NCI-H460 (cell line): ENCODE measurements at places on chromosomes 5 and 9. TPM values are rescaled to one million over a fixed set of nuclear protein-coding genes. Genes with fewer than 3 reads are reported as not detected.

- DNase-seq, result no peak
Measured at GRCh38 chr5:143488381-143488780, 84.9 kb upstream of the NR3C1 start.

GRCh38 chr5:74028406-74028805 lies 402.4 kb downstream of the ARHGEF28 start:
- DNase-seq, result no peak

DNA sequence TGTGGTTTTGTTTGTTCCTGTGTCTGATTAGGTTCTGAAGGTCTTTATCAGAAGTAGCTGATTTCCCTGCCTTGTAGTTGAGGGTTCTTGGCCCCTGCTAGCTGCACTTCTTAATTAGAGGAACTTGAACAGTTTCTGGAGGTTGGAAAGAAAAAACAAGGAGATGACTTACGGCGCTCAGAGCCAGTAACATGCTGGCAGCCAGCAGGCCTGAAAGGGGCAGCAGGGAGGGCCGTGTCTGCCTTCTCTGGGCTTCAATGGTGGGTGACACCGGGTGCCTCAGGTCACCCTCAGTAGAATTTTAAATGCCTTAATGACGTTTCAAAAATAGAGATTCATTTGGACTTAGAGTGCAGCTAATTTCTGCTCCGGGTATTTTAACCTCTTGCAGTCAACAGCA lies 15.8 kb downstream of the UBE2QL1 start:
- no peak for DNase-seq

Gene RUSC2
- total RNA-seq, result 10.1 and 10.9 TPM in 2 replicates

GRCh38 chr9:20478786-20479185 lies 143.5 kb downstream of the MLLT3 start:
- no peak for DNase-seq

- DNase-seq, result no peak
Measured at GRCh38 chr5:36878392-36879082, 2.0 kb downstream of the NIPBL start.

DNA sequence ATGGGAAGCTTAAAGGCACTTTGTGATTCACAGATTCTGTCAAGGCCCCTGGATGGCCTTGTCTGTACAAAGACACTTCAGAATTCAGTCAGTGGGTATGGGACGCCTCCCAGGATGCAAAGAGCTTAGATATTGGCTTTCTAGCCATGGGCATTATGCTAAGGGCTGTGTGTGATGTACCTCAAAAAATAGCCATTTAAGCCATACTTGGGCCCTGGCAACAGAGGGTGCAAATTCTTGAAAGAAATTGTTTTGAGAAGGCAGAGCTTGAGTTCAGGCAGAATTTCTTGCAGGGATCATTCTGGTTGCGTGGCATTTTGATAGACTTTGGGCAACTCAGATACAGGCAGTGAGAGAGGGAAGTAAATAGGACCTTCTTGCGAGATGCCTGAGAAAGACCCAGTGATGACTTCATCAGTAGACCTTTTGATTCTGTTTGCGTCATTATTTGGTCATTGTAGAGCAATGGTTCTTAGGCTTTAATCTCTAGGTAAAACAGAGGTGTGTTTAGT lies 3.9 kb downstream of the CYFIP2 start:
- DNase-seq, result no peak

GRCh38 chr5:73160239-73160671 lies 12.7 kb upstream of the TMEM174 start:
- DNase-seq, result no peak

Gene CFAP77
- not detected in 2 replicates for total RNA-seq

GRCh38 chr9:108180541-108180940 lies 675.2 kb downstream of the ACTL7B start:
- no peak for DNase-seq

Gene SGCD
- total RNA-seq, result 0.30 TPM in 1 of 2 replicates, not detected in the other

GRCh38 chr9:16343249-16344237 lies 526.9 kb downstream of the BNC2 start:
- no peak for DNase-seq

DNA sequence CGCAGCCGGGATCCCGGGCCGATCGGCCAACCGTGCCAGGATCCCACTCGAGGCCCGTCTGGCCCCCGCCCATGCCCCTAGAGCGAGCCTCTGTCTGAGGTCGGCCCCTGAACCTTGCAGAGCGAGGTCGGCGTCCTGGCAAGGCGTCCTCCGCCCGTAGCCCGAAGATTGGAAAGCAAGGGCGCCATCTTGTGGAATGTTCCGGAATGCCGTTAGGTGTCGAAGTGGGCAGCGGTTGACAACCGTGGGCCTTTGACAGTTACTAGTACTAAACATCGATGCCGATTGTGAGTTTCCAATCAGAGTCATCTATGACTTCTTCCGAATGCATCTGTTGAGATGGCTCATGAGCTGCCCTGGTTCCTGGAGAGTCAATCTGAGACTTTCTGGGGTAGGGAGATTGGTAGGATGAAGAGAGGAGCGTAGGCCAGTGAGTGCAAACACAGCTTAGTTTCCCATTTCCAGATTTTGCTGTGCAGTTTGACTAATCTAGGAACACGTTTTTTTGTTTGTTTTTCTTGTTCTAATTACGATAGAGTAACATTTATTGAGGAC lies 923 bp upstream of the PLK2 start:
- DNase-seq, result peak; percentile 92

GRCh38 chr5:119315516-119315949 lies 40.3 kb upstream of the TNFAIP8 start:
- DNase-seq, result peak; percentile 51

GRCh38 chr5:83360573-83360972 lies 111.0 kb upstream of the VCAN start:
- no peak for DNase-seq

- peak; percentile 8 for DNase-seq
Measured at GRCh38 chr5:179732918-179733771, 523 bp downstream of the MAML1 start.

GRCh38 chr5:154333016-154333415 lies 112.8 kb upstream of the SAP30L start:
- DNase-seq, result no peak

DNA sequence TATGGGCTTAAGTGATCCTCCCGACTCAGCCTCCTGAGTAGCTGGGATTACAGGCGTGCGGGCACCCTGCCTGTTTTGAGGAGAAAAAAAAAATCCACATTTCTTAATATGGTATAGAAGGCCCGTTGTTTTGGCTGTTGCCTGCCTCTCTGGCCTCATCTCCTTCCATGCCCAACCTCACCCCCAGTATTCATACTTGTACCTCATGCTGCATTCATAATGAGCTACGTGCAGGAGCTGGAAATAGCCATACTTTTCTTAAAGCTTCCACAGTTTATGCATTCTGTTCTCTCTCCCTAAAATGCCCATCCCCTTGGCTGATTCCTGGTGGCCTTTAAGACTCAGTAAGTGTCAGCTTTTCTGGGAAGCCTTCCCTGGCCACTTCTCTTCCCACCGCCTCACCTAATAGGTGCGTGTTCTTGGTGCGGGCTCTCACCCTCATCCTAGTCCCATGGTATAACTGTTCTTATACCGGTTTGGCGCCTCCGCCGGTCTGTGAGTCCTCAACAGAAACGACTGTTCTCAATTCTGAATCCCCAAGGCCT lies 2.1 kb upstream of the TPM2 start:
- no peak for DNase-seq

DNA sequence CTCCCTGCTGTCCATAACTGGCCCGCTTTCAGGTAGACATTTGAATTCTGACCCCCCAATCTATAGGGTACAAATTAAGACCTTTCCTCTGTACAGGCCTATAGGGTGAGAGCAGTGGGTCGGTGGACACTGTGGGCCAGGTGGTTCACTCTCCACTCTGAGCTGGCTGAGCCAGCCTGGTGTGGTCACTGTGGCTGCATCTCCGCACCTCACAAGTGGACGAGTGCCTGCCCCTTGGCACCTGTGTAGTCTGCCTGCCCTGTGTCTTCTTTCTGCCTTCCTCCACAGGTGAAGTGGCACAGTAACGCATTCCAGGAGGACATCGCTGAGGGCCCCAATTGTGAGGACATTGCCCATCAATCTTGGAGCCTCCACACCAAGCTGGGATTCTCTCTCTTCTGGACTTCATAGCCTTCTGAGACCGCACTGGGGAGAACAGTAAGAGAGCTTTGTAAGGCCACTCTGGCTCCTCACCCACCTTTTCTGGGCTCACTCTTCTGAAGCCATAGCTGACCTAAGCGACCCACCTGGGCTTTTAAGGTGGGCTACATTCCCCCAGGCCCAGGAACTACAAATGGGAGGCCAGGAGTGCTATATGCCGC lies 33.5 kb upstream of the JADE2 start:
- no peak for DNase-seq

DNA sequence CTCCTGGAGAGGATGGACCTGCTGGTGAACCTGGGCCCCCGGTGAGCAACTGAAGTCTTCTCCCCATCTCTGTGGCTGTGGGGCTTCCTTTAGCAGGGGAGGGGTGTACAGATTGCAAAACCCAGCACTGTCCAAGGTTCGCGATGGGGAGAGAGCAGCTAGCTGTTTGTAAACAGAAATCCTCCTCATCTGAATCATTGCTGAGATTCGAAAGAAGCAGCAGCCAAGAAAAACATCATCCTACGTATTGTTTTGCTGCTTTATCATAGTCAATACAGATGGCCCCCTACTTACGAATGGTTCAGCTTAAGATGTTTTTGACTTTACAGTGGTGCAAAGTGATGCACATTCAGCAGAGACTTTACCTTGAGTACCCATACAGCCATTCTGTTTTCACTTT lies 80.0 kb upstream of the TGFBR1 start:
- DNase-seq, result peak; percentile 51

DNA sequence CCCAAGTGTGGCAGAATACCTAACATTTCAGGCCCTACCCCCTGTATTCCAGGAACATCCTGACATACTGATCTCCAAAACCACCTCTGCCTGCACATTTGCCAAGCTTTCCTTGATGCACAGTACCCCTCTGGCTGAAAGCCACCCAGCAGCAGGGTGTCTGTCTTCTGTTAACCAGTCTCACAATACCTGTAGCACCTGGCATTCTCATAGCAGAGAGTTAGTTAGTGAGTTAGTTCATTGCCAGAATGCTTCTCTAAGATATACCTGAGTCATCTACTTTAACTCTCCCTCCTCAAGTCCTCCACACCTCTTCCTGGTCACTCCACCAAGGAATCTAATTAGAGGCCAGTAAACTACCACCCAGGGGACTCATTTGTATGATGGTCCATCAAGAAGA lies 46.1 kb upstream of the IL7R start:
- DNase-seq, result no peak

- no peak for DNase-seq
Measured at GRCh38 chr9:131585375-131585774, 40.1 kb downstream of the PRRT1B start.

GRCh38 chr5:154647114-154647760 lies 107.9 kb upstream of the LARP1 start:
- DNase-seq, result no peak

DNA sequence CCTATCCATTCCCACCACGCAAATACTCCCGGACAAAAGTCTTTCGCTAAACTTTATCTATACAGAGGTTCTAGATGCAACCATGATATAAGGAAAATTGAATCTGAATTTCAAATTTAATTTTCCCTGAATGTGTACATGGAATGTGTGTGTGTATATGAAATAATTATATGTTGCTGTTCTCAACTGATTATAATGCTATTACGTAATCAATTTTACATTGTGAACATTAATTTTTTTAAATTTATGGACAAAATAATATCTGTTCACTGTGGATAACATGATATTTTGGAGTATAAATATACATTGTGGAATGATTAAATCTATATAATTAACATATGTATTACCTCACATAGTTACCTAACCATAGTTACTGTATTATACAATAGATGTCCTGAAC lies 1250.6 kb downstream of the EFNA5 start:
- DNase-seq, result no peak

GRCh38 chr5:149550268-149550583 lies 1.0 kb downstream of the CSNK1A1 start:
- DNase-seq, result no peak

DNA sequence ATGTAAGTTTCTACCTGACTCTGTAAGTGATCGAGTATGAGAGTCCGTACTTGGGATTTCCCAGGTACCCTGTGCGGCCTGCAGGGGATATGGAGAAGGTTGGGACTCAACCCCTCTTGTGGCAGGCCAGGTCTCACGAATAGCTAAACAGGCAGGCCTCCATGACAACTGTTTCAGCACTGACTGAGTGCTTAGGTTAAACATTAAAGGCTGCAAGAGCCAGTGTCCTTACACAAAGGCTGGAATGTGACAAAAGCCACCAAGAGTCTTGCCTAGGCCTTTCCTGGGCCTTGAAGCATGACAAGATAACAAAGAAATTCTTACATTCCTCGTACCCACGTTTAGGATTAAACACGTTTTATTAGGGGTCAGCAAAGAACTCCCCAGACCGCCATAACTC lies 58.6 kb downstream of the THBS4 start:
- DNase-seq, result no peak

DNA sequence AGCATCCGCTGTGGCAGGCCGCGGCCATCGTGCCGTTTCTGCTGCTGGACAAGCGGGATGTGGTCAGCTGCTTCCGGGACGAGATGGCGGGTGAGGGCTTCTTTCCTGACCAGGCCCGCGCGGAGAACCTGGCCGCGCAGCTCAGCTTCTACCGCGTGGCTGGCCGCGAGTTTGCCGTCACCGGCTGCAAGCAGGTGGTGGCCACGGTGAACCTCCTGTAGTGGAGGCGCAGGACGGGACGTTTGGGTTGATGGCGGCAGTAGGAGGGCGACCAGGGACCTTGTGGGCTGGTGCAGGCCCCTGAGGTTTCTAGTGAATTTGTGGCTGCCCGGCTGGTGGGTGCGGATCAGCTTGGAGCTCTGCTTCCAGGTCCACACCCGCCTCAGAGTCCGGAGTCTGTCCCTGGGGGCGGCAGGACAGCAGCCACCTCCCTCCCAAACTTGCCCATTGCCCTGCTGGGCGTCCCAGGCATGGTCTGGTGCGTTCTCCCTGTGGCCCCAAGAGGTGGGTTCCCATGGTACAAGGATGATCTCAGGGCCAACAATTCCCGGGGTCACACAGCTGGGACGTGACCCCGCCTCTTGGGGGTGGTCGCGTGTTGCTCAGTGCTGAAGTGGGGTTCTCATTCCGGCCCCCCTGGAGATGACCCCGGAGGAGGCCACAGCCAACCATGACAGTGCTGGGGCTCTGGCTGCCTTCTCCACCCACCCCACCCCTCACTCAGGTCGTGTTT lies 2.4 kb downstream of the TOR4A start:
- DNase-seq, result no peak

DNA sequence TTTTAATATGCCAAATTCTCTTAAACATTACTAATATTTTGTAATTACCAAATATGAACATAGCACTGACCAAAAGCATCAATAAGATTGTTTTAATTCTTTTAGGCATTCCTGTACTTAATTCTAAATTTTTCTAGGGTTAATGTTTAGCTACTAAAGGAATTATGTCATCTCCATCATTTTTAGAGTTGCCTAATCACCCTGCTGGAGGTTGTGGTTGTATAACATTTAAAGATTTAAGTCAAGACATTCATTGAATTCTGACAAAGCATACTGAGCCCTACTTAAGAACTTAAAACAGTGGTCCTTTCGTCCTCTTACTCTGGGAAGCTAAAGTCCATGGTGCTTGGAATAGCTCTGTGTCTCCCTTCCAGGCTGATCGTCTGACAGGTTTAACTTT lies 28.1 kb upstream of the DAB2 start:
- DNase-seq, result no peak

- no peak for DNase-seq
Measured at GRCh38 chr9:95785209-95785608, 90.3 kb upstream of the ERCC6L2 start.
